ENCODE measurements at places on chromosomes 3 and 15.

- peak; percentile 65 for DNase-seq
Observed at GRCh38 chr15:50315814-50316630, 39.0 kb downstream of the GABPB1 start.

DNA sequence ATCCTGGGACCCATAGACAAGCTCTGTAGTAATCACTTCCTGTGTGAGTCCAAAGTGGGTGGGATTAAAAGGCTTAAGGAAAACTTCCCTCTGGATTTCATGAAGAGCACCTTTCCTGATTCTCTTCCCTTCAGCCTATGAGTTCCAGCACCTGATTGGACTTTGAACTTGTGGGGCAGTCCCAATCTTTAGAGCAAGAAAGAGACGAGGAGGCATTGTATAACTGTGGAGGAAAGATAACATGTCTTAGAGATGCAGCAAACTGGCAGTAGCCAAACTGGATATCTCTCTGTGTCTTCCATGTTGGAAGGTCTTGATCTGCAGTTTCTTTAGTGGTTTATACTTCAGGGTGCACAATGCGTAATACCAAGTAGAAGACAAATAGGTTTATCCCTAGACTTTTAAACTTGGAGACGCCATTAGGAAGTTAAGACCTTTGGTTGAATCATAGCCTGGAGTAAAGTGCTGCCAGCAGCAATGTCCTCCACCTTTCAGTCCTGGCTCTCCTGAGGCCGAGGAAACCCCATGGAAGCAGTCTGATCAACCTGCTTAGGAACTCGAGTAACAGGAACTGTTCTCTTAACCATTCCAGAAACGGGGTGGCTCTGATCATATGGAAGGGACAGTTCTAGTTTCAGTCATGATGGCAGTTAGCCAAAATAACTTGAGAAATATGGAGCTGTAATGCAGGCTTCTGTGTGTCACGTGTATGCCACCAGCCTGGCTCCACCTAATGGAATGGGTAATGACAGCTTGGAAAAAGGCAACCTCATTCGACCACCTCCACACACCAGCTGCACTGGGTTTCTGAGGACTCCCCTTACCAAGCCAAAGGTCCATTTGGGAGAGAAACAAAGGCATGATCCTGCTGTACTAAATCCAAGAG lies 4.7 kb downstream of the EIF1B start:
- no peak for DNase-seq

- DNase-seq: peak; percentile 30
Observed at GRCh38 chr3:160312014-160312624, 86.9 kb downstream of the C3orf80 start.

DNA sequence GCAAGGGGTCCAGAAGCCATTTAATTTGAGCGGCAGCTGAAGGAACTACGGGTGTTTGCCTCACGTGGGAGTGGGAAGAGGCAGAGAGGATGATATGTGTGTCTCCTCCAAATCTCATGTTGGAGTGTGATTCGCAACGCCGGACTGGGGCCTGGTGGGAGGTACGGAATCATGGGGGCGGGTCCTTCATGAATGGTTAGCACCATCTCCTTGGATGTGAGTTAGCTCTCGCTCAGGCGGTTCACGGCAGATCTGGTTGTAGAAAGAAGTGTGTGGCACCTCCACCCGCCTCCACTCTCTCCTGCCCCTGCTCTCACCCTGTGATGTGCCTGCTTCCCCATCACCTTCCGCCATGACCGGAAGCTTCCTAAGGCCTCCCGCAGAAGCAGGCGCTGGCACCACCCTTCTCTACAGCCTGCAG lies 25.4 kb downstream of the XXYLT1 start:
- no peak for DNase-seq

GRCh38 chr3:81908561-81908960 lies 147.1 kb upstream of the GBE1 start:
- no peak for DNase-seq

DNA sequence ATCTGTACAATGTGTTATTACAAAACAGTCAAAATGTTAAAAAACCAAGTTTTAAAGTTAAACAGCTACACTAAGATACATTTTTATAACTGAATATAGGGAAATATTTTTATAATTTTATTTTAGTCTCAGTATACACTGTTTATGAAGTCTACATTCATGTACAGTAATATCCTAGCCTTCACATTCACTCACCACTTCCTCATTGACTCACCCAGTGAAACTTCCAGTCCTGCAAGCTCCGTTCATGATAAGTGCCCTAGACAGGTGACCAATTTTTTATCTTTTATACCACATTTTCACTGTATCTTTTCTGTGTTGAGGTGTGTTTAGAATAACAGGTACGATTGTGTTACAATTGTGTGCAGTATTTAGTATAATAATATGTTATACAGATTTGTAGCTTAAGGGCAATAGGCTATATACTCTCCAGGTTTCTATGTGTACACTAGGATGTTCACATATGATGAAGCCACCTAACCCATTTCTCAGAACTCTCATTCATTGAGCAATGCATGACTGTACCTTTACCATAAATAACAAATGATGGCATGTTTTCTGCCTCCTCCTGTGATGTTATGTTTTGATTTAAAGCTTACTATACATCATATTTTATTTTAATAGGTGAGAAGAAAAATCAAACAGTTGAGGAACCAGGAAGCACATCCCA lies 388.4 kb upstream of the NDN start:
- no peak for DNase-seq

- no peak for DNase-seq
Observed at GRCh38 chr3:5572168-5572567, 384.7 kb downstream of the EDEM1 start.

GRCh38 chr3:53169832-53170324 lies 8.9 kb downstream of the PRKCD start:
- no peak for DNase-seq

GRCh38 chr15:77015646-77016320 lies 20.9 kb downstream of the PSTPIP1 start:
- DNase-seq: no peak

DNA sequence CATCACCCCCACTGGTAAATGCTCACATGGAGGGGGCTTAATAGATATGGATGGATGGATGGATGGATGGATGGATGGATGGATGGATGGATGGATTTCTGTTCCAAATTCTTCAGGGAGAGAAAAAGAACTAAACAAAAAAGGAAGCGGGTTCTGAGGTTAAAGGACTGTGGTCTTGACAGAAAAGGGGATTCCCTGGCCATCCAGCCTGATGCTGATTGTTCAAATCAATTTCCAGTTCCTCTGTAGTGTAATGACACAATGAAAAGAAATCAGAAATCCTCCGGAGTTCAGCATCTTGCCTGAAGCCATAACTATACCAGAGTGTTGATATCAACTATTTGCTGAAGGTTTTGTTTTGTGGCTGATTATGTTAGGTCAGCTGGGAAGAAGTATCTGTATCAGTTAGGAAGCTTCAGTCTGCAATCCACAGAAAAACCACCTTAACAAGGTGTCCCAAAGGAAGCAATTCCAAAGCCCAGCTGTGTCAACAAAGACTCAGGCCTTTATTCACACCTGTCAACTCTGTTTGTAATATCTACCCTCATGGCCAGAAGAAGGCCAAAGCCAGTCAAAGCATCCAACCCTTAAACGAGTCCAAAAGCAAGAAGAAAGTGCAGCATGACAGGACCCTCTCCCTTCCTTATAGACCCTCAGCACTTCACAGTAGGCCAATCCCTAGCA lies 24.5 kb upstream of the RASA2 start:
- no peak for DNase-seq

GRCh38 chr3:17535274-17535673 lies 207.2 kb downstream of the TBC1D5 start:
- DNase-seq: no peak

DNA sequence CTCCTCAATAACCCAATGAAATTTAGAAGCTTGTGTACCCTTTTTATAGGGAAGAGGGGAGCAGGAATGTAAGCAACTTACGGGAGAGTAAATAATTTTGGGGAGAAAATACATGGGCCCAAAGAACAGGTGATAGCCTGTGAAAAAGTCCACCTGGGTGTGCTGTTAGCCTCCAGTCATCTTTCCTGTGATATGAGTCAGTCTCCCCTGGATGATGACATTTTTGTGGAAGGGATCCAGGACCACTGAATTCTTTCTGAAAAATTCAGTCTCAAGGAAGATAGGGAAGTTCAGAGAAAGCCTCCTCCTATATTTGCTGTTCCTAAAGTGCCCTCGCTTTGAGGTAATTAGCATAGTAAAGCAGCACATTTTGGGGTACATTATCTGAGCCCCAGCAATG lies 149.8 kb downstream of the SQOR start:
- DNase-seq: no peak

DNA sequence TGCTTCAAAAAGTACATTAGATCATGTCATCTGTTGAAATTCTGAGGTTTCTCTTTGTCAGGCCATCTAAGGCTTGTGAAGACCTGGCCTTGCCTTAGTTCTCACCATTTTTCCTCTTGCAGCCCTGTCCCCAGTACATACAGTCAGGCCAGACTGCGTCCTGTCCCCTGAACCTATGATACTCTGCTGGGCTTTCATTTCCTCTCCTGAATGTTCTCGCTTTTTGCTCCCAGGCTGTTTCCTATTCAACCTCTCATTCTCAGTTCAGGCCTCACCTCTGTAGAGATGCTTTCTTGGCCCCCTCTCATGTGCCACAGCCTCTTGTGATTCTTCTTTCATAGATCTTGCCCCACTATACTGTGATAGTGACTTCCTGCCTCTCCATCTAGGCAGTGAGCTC lies 648.8 kb upstream of the KCNMB2 start:
- no peak for DNase-seq

- DNase-seq: no peak
Observed at GRCh38 chr3:113304102-113304501, 92.7 kb downstream of the BOC start.

DNA sequence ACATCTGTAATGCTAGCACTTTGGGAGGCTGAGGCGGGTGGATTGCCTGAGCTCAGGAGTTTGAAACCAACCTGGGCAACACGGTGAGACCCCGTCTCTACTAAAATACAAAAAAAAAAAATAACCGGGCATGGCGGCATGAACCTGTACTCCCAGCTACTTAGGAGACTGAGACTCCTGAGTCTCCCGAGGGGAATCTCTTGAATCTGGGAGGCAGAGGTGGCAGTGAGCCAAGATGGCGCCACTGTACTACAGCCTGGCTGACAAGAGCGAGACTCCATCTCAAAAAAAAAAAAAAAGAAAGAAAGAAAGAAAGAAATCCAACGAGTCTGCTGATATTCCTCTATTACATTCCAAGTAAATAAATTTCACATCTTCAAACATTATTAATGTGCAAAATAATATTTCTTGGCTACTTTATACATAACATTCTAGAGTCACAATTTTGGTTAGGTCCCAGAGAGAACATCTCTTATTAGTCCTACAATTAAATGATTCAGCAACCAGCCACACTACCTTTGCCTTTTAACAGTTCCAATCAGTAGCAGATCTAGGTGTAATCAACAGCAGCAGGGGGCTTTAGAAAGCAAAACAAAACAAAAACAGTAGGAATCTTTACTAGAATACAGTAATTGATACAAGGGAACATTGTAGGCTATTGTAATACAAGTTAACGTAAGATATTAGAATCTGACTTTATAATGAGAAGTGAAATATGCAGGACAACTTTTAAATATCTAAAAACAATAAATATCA lies 195.8 kb downstream of the TBC1D5 start:
- DNase-seq: no peak

GRCh38 chr3:99895703-99896441 lies 78.2 kb downstream of the CMSS1 start:
- DNase-seq: no peak

GRCh38 chr15:92076541-92076940 lies 223.0 kb downstream of the SLCO3A1 start:
- DNase-seq: no peak

GRCh38 chr3:160804762-160805161 lies 48.7 kb downstream of the PPM1L start:
- no peak for DNase-seq

- DNase-seq: no peak
Observed at GRCh38 chr15:67074886-67075229, 9.5 kb downstream of the SMAD3 start.

- no peak for DNase-seq
Observed at GRCh38 chr3:29693863-29694262, 413.0 kb downstream of the RBMS3 start.

DNA sequence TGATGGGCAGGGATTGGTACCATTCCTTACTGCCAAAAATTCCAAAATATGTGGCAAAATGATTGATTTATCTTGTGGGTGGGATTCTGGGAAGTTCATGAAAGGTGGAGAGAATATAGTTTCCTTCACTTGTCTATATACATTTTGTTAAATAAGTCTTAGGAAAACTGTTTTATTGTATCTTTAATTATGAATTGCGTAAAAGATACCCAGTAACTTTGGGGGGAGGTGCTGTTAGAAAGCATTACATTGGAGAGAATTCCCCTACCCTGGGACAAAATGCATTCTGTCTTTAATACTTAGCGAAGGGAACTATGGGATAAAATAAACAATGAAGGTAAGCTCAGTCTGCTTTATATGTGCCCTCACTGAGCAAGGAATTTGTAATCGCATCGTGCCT lies 4.6 kb downstream of the SETD5 start:
- DNase-seq: no peak

DNA sequence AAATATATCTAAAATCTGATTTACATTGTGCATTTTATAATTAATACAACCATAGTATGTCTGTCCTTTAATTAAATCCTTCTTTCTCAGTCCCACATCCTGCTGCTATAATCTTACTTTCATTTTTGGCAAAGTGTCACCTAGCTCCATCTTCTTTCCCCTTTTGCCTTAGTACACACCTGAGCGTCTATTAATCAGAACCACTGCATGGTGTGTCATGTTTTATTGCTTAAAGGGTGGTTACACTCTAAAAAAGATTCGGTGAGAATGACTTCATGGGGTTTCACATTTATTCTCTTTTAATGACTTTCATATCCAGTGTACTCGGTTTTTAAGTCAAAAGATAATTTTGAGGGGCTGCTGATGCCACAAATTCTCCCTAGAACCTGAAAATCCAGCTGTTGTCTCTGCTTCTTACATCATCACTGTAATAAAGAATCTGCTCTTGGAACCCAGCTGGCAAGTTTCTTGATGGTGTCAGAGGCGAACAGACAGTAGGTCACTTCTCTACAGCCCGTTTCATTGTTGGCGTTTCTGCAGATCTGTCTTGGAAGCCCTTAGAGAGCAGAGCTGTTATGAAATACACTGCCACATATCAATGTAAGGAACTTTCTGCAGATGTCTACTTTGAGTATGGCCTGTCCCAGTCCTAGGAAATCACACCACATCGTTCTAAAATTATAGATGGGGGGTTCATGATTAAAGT lies 99.7 kb downstream of the TIGIT start:
- no peak for DNase-seq

DNA sequence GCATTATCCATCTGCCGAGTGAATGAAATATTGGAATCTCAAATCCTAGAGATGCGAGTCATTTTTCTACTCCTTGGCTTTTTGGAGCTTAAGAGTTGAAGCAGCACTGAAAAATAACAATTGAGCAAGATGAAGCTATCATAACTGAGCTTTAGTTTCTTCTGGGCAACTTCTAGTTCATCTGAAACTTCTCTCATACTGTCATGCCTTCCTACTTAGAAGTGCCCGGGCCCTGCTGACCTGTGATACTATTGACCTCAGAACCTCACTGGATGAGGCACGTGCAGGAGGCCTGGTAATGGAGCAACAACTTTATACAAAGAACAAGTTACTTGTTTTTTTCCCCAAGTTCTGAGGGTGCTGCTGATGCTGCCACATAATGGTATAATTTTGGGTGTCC lies 48.5 kb upstream of the P3H2 start:
- DNase-seq: peak; percentile 3

GRCh38 chr3:159233734-159234133 lies 431.9 kb downstream of the MFSD1 start:
- DNase-seq: no peak
